ENCODE measurements at places on chromosomes 12 and 14. TPM values are rescaled to one million over a fixed set of nuclear protein-coding genes. Genes with fewer than 3 reads are reported as not detected.

GLT8D2 gene
- total RNA-seq, result 82.5 TPM

AMN gene
- total RNA-seq, result not detected

TAS2R7 gene
- total RNA-seq, result not detected

SPTB gene
- total RNA-seq, result under 0.01 TPM

ITGB7 gene
- 1.5 TPM for total RNA-seq

SLC16A7 gene
- 34.3 TPM for total RNA-seq

TAS2R42 gene
- not detected for total RNA-seq

COX8C gene
- total RNA-seq, result not detected

TTC5 gene
- total RNA-seq, result 30.5 TPM

PRKAB1 gene
- 12.6 TPM for total RNA-seq

PLCZ1 gene
- total RNA-seq, result 0.06 TPM

ATXN2 gene
- 18.0 TPM for total RNA-seq

MYF6 gene
- total RNA-seq, result not detected

ACOT4 gene
- 0.53 TPM for total RNA-seq

TBC1D30 gene
- 0.53 TPM for total RNA-seq

EVL gene
- 11.6 TPM for total RNA-seq

PTPN21 gene
- 10.3 TPM for total RNA-seq

PRH2 gene
- not detected for total RNA-seq

RNASE3 gene
- total RNA-seq, result not detected

PLEKHA5 gene
- 22.8 TPM for total RNA-seq

CMA1 gene
- not detected for total RNA-seq

OR6J1 gene
- not detected for total RNA-seq

NELL2 gene
- total RNA-seq, result not detected

PRKD1 gene
- 18.0 TPM for total RNA-seq

TCL1B gene
- total RNA-seq, result not detected

CLMN gene
- total RNA-seq, result 0.12 TPM

PEBP1 gene
- total RNA-seq, result 269 TPM

ARHGAP5 gene
- total RNA-seq, result 82.1 TPM

SOAT2 gene
- 0.26 TPM for total RNA-seq

ASPG gene
- not detected for total RNA-seq

IFNG-AS1 gene
- total RNA-seq, result 0.26 TPM

TAS2R13 gene
- total RNA-seq, result 0.92 TPM

POTEM gene
- not detected for total RNA-seq

C14orf132 gene
- total RNA-seq, result 8.2 TPM

SLC38A2 gene
- 816 TPM for total RNA-seq
